ENCODE measurements at places on chromosomes 1 and 21.

GRCh38 chr1:45924736-45925135 lies 121.3 kb downstream of the MAST2 start:
- DNase-seq, result no peak

- DNase-seq, result no peak
Measured at GRCh38 chr1:24096739-24097103, 15.2 kb downstream of the MYOM3 start.

GRCh38 chr1:247576514-247576913 lies 11.6 kb upstream of the OR2G2 start:
- DNase-seq, result peak; percentile 5

DNA sequence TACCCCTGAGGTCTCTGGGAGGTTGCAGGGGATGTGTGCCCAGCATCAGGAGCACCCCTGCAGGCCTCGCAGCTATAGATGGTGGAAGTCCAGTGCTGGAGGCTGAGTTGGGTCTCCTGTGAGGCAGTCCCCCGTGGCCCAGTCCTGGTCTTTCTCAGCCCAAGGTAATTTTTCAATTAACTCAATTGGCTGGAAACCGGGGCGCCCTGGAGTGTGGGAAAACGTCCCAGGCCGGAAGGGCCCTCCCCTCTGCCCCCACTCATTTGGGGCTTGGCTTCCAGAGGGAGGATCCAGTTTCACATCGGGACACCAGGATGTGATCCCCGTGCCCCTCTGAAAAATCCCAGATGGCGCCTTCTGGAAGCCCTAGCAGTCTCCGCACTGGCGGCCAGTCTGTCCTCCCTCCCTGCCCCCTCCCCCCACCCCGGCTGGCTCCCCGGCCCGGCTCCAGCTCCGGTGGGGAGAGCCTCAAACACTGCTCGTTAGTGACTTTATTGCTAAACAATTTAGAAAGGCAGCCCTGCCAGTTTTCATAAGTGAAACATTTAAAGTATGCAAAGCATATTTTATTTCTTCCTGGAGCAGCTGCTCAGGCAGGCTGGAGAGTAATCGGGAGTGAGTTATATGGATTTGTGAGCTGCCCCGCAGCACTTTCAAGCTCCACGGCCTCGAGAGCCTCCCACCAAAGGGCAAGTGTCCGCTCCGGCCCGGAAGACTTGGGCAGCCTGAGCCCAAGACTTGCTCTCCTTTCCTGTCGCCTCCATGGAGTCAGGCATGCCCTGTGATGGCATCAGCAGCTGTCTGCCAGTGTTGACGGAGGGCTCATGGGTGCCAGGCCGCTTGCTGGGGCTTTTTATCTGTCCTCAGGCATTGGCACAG lies 208.2 kb upstream of the TMEM51 start:
- no peak for DNase-seq

GRCh38 chr1:224196813-224197600 lies 14.0 kb downstream of the DEGS1 start:
- DNase-seq, result no peak

- no peak for DNase-seq
Measured at GRCh38 chr1:66278260-66279021, 255.5 kb upstream of the SGIP1 start.

DNA sequence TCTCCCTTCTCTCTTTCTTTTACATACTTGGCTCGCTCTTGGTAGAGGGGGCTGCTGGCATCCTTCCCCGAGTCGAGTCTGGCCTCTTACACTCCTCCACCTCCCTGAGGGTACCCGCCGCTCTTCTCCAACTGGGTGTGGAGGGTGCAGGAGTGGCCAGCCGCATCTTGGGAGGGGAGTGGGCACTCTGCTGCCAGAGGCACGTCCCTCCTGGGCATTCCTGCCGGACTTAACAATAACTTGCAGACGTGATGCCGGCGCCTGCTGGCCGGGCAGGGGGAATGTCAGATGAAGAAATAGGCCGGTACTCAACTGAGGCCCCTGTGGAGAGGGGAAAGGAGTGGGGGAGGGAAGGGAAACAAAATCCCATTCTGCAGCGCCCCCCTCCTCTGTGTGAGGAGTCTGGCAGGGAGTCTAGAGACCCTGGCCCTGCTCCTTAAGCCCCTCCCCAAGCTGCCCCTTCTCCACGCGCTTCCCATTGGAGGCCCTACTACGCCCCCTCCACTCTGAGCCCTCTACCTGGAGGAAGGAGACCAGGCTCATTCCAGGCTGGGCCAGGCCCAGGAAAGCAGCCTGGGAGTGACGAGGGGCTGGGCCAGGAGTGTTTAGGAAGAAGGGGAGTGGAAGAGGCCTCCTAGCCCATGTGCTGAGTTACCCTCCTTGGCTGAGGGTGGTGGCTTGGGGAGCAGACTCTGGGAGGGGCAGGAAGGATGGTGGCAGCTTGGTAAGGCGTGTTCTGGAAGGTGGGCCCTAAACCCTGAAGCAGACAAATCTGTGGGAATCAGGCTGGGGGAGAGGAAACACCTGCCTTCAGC lies 1.8 kb downstream of the ATP2B4 start:
- no peak for DNase-seq

DNA sequence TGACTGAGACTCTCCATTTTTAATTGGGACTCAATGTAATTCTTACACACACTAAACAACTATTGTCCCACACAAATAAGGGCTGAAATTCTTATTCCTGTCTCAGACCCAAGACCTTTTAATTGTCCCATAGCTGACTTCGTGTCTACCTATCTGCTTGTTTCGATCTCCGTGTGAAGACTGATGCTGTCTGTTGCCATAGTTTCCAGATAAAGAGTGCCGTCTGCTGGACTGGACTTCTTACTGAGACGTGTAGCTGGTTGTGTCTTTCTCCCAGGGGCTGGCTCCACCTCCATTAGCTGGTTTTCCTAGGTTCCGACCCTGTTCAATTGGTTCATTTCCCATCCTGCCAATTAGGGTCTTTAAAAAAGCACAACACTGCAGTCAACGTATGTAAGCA lies 235.3 kb upstream of the PLXNA2 start:
- no peak for DNase-seq

- DNase-seq, result no peak
Measured at GRCh38 chr1:92443893-92444292, 42.8 kb downstream of the GFI1 start.

DNA sequence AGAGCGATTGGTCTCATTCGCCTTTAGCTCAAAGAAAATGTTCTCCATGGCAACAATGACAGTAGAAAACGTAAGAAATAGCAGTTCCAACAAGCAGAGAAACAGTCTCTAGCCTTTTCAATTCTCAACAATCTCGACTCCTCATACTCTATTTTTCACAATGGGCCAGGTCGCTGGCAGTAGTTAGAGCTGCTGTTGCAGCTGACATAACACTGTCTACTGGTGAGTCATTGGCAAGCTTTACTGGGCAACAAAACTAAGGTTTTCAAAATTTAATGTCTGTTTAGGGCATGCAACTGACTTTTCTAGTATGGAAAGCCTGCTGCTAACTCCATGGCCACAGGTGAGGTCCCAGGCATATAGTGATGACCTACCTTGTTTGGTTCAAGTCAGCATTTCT lies 221.1 kb upstream of the KAZN start:
- DNase-seq, result no peak

DNA sequence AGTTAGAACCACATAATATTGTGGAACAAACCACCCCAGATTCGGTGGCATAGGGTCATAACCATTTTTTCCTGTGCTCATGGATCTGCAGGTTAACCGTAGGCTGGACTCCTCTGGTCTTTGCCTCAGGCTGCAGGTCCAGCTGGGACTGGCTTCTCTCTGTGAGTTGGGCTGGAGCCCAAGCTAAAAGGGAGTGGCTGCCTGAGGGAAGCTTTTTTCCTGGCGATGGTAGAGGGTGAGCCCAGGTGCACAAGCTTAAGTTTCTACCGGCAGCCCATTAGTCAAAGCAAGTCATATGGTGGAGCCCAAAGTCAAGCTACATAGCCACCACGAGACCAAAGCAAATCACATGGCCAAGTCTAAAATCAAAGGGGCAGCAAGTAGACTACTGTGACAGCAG lies 13.8 kb downstream of the EPHX4 start:
- DNase-seq, result no peak

GRCh38 chr1:204146309-204146708 lies 5.5 kb downstream of the ETNK2 start:
- no peak for DNase-seq

DNA sequence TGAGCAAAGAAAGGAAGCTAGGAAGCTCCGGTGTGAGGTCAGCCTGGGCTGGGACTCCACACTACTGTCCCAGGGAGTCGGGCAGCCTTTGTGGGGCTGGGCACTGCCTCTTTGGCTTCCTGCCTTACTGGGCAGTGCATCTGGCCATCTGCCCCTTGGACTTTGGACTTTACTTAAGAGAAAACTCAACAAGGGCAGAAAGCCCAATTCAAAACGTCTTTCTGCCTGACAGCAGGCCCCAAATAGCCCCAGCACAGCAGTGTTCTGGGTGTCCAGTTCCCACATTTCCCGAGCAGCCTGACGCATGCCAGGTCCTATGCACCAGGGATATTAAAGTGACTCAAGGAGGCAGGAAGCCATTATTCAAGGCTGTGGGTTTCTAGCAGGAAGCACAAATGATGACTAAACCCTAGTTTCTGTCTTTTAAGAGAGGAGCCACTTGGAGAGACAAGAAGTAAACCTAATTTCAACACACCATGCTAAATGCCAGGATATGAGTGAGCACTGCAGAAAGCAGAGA lies 37.9 kb upstream of the EDEM3 start:
- DNase-seq, result no peak

DNA sequence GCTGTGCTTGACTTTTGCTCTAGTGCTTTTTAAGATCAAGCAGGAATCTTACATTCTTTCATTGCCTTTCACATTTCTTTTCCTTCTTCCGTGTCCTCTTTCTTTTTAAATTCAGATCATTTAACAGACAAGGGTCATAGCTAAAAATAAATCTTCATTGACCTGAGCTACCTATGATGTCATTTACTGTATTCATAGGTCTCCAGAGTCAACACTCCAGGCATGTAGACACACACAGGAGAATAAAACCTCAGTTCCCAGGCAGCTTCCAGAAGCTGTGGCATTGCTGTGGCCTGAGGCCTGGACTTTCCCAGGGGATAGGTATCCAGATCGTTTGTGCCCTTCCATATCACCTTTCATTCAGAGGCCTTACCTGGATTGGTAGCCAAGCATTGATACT lies 38.5 kb upstream of the ENAH start:
- no peak for DNase-seq

DNA sequence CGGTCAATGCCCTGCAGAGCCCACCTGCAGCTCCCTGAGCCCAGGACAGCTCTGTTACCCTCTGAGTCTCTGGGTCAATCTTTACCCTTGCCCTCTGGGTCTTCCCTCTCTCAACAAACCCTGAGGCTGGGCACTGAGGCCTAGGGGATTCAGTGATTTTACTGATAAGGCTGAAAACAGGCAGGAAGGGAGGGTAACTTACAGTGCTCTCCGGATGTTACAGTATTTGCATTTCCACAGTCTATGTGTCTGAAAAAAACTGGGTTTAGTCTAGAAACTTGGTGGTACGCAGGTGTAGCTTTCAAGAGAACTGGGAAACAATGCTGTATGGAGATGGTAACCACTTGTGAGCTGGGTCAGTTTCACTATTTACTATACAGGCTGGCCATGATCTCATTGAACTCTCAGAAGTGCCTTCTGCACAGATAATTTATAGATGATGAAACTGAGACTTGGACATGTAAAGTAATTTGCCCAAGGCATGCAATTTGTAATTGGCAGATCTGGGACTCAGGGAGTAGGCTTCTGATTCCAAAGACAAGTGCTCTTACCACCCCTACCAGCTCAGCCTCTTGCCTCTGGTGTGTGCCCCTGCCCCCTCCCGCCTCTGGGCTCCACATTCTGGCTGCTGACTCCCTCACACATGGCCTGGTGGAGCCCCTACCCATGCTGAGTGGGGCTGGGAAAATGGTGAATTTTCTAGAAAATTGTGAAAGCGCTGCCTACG lies 48.8 kb downstream of the TENT5C start:
- peak; percentile 49 for DNase-seq

DNA sequence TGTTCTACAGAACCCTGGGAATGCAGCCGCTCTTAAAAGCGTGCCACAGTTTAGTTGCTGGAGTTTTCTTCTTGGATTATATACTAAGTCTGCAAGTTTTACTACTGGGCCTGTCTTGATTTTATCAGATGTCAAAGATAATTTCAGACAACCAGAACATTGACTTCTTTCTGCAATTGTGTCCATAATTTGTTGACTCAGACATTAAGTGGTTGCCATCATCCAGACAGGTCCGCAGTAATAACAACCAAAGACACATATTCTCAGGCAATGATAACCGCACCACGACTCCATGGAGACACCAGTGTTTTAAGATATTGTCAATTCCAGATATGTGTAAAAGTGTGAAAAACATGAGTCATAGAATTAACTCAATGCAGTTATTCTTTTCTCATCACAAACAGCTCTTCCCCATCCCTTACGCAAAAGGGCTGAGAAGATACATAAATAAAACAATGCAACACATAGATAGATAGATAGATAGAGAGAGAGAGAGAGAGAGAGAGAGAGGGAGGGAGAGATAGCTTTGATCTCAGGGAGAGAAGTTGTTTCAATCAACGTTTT lies 90.4 kb upstream of the FMN2 start:
- DNase-seq, result no peak

DNA sequence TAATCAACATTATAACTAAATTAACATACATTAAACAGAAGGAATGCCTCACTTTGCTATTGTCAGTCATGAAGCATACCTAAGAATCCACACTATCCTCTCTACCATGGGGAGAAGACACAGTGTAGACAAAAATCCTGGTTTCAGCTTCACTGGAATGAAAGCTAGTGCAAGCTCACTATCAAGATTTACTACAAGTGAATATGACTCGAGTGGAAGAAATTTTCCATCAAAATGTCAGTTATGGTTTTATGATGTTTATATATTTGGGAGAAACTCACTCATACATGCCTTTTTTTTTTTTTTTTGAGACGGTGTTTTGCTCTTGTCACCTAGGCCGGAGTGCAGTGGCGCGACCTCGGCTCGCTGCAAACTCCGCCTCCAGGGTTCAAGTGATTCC lies 424.3 kb downstream of the KCNT2 start:
- no peak for DNase-seq

DNA sequence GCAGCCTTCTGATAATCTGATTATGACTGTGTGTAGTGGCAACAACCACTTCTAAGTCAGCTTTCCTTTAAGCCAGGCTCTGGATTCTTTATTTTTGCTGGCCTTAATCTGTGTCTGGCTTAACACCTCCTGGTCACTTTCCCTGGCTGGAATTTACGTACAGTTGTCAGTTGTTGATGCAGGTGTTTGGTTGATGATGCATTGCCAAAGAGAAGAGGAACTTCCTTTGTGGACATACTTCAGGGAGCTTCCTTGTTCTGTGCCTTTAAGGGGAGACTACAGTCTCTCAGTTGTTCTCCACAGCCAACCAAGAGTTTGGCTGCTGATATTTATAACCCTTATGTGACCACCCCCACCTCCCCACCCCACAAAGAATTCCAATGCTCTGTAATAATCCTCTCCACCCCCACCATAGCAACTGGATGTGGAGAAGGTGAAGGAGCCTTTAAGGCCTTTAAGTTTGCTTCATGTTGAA lies 96.0 kb upstream of the BMP8A start:
- no peak for DNase-seq
